Urothelium cell line (cell line): ENCODE measurements at places on chromosomes 5 and 9.

DNA sequence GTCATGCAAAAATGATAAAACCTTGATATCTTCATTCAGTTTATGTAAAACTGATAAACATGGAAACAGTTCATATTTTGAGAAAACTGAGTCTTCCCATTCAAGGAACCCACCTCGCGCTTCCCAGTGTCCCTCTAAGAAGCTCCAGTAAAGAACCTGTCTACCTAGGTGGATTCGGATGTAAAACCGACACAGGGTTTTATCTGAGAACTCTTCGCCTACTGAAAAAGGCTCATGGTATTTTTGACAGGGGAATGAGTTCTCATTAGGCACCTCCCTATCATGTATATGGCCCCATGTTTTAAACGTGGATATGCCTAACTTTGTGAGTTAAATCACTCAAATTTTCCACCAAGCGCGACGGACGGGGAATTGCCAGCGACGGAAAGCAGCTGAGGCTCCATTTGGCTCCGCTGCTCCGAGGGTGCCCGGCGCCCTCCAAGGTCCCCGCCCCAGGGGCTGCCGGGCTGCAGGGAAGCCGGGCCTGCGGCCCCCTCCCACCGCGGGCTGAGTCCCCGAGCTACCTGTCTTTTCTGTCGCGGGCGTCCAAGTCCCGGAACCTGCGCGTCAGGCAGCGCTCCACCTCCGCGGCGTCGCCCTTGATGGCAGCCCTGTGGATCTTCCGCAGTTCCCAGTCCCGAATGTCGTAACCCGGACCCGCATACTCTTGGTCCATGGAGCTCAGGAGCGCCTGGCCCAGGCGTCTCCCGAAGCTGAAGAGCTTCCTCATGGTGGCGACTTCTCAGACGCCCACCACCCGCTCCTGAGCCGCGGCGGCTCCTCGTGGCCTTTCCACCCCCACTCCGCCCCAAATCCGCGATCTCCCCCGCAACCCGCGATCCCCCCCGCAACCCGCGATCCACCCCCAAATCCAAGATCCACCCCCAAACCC lies 594 bp downstream of the ANKRD18A start:
- DNase-seq, result no peak

DNA sequence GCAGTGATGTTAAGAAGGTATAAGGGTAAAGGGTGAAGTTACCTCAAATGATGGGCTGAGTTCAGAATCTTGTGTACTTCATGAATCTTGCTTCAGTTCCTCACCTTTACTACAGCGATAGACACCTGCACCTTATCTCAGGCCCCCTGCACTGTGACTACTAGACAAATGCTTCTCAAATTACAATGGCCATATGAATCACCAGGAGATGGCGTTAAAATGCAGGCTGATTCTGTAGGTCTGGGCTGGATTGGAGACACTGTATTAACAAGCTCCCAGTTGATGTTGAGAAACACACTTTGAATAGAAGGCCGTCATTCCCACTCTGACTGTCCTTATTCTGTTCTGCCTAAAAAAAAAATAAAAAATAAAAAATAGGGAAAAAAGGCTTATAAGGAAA lies 29.8 kb downstream of the TARS1 start:
- peak; percentile 30 for DNase-seq

- no peak for DNase-seq
These were observed 40.4 kb upstream of the HMHB1 start for GRCh38 chr5:143771602-143772001.

DNA sequence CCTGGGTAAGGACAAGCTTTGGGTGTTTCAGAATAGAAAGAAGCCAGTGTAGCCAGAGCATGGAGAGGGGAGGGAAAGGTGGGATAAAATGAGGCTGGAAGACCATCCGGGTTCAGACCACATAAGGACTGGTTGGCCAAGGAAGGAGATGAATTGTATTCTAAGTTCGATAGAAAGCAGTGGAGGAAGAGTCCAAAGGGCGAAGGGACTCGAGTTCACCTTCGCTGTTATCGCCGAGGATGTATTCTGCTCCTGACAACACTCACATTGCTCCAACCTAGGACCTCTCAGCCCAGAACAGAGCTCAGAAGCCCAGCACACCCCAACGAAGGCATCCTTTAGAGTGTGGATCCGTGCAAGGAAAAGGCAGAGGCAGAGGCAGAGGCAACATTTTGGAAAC lies 133.1 kb upstream of the EPB41L4A start:
- DNase-seq, result no peak

- peak; percentile 62 for DNase-seq
These were observed 1.0 kb upstream of the MEF2C start for GRCh38 chr5:88883836-88884607.

- DNase-seq, result no peak
These were observed 3.7 kb downstream of the CNTLN start for GRCh38 chr9:17138503-17138902.

GRCh38 chr5:103929338-103930013 lies 366.9 kb upstream of the NUDT12 start:
- no peak for DNase-seq

- peak; percentile 33 for DNase-seq
These were observed 777 bp downstream of the GPSM1 start for GRCh38 chr9:136328011-136328621.

DNA sequence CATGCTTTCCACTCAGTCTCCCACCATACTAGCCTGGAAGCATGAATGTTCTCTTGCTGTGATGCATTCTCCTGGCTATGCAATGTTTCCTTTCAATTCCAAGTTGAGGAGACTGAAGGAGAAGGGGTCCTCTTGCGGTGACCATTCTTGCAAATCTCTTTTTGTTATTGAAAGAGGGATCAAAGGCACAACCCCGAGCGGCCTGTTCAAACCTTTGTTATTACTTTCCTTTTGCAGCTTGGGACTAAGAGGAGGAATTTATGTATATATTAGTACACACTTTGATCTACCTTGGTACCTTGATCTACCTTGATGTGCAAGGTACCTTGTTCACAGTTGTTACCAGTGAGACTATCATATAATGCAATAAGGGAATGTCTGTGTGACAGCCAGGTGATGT lies 147.3 kb downstream of the KCTD16 start:
- no peak for DNase-seq

DNA sequence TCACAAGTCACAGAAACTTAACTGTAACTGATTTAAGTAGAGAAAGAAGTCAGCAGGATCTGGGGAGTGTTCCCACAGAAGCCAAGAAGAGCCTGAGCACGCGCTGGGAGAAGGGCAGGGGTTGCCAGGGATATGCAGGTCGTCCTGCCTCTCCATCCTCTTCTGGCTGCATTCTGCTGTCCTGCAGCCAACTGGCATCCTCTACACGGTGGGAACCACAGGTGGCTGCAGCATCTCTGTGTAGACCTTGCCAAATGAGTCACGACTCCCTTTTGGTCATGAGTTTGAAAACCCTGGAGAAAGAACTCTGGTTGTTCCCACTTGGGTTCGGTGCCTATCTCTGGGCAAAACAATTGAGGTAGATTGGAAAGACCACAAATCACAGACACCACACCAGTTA lies 38.4 kb upstream of the PCA3 start:
- DNase-seq, result no peak

DNA sequence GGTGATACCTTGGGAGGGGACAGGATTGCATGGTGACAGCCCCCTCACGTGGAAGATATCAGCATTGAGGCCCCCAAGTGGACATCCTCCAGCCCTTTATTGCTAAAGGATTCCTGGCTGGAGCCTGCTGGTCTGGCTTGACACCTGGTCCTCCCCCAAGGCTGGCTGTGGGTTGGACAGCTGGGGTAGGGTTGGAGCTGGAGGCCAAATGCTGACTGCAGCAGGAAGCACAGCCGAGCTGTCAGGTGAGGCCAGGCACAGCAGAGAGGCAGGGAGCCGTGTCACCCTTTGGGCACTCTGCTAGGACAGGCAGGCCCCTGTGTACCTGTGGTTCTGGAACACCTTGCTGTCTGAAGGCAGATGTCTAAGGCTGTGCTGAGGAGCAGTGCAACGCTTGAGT lies 2.2 kb downstream of the CACFD1 start:
- DNase-seq, result no peak
